WTC11 (cell line): ENCODE measurements at places on chromosomes 4 and X.

DNA sequence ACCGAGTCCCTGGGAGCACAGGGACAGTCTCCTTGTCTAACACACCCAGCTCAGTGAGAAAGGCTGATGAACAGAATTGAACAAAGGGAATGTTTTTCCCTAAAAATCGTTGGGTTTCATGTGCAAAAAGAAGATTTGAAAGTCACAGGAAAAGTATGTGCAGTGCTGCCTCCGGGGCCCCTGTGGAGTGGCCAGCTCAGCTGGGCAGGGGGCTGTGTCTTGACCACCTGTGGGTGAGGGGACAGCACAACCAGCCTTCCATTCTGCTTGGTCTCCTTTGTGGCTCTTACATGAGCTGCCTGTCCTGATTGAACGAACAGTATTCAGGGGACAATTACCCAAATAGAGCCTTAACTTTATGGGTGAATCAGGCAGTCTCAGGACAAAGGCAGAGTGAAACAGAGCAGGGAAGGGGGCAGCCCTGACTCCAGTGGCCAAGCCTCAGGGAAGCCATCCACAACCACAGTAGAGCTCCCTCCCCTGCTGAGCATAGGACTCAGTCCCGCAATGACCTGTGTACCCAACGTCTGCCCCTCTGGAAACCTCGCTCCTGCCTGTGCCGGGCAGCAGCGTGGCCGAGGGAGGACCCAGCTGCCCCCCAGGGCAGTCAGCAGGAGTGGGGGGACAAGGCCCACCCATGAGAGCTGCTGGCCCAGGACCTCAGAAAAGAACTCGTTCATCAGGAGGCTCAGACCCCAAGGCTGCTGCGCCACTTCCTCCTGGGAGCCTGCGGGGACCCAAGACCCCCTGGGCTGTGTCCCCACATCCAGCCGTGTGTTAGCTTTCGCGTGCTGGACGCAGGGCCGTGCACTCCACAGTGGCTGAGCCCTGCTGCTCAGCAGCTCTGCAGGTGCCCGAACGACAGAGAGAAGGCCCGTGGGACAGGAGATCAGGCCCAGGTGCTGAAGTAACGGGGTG is 59.6 kb upstream of the MXD4 start:
- no peak for DNase-seq

DNA sequence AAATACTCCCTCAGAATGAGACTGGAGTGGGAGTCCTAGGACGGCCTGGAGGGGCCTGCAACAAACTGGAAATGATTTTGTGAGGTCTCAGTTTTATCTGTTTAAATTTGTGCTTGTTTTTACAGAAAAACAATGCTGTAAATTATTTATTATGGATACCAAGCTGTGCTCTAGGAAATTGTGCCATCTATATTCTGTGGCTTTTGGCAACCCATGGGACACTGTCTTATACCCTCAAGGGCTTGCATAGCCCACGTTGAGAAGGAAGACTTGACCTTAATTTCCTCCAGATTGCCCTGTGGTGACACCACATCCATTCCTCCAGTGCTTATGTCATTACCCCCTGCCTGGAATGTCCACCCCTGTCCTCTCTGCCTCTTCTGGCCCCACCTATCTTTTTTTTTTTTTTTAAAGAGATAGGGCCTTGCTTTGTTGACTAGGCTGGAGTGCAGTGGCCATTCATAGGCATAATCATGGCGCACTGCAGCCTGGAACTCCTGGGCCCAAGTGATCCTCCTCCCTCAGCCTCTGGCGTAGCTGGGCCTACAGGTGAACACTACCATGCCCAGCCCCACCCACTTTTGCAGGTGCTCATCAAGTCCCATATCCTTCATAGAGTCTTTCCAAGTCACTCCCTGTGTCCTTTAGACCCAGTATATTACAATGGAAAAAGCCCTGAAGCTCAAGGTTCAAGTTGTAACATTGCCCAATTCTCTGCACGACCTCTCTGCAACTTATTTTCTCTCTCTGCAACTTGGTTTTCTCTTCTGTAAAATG is 77.4 kb downstream of the HPRT1 start:
- DNase-seq = no peak

- no peak for DNase-seq
Observed at GRCh38 chrX:68203646-68204045, 229.6 kb downstream of the OPHN1 start.

DNA sequence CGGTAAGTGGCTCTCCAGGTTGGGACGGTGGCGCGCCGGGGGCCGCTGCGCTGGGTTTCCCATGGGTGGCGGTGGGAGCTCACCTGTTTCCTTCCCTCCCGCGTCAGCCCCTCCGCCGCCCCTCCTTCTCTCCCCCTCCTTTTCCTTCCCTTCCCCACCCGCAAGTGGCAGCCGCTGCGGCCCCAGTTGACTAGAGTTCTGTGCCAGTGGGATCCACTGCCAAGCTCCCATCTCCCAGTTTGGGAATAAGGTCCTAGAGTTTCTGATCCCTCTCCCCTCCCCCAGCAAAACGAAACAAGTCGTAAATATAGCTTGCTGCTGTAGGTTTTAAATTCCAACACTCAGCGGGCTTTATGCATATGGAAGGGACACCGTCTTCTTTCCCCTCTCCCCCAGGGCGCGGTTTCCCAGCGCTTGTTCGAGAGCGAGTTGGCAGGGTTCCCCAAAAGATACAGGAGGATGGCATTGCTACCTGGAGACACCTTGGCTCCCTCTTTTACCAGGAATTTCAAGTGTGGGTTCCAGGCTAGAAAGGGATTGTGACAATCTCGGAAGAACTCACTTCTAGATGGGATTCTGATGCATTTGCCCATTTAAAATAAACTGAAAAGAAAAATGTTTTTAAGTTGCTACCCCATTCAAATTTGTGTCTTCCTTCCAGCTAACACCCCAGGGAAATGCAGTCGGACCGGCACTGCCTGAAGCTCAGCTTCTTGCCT is 1.2 kb downstream of the TLL1 start:
- peak; percentile 18 for DNase-seq

DNA sequence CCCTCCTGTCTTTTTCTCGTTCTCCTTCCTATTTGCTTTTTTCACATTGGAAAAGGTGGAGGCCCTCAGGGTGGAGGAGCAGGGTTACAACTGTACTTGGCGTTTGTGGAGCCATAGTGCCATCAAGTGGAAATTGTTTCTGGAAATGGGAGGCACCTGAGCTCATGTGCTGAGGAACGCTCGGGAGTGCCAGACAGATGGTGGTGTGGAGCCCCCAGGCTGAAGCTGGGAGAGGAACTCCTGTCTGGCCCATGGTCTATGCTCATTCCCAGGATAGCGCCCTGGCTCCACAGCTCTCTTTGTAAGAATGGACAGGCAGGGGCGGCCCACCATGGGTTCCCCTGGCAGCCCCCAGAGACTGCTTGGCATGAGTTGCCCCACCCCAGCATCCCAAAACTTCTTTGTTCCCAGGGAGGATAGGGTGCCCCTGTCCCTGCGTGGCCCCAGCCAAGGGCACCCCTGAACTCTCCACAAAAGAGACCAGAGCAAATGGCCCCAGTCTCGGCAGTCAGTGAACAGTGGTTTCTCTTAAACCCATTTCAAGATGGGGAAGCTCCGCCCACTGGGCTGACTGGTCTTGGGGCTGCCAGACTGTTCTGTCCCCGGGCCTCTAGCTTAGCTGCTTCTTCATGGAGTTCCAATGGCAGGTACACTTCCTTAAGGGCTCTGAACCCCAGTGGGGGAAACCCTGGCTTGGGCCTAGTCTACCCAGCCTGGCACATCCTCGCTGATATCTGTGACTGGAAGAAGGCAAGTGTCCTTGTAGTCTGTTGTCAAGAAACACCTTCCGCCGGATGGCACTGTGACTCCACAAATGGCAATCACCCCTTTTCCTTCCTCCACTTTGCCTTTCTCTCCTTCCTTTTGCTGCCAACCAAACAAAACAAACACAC is 70.1 kb downstream of the NBDY start:
- no peak for DNase-seq

GRCh38 chr4:53221832-53222480 is 143.9 kb downstream of the SCFD2 start:
- no peak for DNase-seq

GRCh38 chr4:145297556-145297955 is 117.2 kb upstream of the OTUD4 start:
- no peak for DNase-seq

DNA sequence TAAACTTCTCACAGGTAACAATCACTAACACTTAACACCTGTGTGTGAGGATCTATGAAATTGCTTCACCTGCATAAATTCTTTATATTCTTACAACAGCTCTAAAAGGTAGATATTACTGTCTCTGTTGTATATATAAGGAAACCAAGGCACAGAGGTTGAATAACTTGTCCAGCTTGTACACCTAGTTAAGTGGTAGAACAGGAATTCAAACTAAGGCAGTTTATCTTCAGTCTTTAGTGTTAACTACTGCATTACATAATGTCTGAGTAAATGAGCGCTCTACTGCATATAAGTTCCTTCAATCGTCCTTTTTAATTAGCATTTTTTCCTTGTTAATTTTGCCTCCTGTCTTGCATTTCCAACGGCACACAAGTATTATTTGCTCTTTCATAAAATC is 15.0 kb downstream of the USP9X start:
- DNase-seq = no peak

GRCh38 chrX:100085846-100086245 is 324.2 kb downstream of the PCDH19 start:
- DNase-seq = no peak

DNA sequence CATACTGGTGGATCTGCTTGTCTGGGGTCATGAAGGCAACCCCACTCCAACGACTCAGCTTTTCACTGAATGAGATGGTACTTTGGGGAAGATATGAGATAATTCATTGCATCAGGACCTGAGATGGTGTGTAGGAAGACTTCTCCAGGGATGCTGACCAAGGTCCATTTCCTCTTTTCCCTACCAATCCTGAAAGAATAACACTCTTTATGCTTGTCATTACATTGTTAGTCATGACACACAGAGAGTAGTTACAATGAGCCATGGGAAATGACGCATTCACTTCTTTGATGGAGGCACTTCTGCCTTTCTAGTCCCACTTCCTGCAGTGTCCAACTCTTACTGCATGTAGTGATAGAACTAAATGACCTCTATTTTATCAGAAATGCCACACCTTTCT is 58.6 kb downstream of the AREG start:
- DNase-seq = no peak
